Stomach (tissue), 19 donors: ENCODE measurements at places on chromosomes 3 and 15. TPM values are rescaled to one million over a fixed set of nuclear protein-coding genes. Genes with fewer than 3 reads are reported as not detected.

CCRL2 gene
- 1.5 TPM for polyA plus RNA-seq

CHST13 gene
- 0.19 TPM for polyA plus RNA-seq

KCTD6 gene
- polyA plus RNA-seq: 5.9 TPM

GRCh38 chr15:48646331-48646730 lies 822 bp upstream of the FBN1 start:
- no peak for DNase-seq

GRCh38 chr3:193959861-193960260 lies 176.1 kb upstream of the HES1 start:
- no peak for DNase-seq

DNA sequence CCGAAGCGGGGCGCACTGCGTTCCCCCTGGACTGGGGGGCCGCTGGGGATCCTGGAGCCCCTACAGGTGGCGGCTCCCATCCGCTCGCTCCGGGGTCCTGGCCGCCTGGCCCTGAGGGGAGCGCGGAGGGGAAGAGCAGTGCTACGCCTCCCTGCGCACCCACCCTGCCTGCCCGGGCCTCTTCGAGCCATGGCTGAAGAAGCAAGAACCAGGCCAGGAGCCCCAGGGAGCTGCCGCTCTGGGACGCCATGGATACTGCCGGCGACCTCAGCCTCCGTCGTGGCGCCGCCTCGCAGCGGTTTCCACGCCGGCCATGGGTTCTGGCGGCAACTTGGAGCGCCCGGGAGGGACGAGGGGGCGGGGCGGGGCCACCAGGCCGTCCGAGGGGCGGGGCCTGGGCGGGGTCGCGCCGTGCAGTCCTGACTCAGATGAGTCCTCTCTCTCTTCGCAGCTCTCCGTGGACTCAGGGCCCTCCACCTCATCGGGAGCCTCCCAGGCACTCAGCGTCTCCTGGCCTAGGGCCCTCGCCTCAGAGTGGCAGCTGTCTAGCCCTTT lies 50.9 kb downstream of the MYL3 start:
- DNase-seq: peak; percentile 77

SLCO2A1 gene
- 1.9 TPM for polyA plus RNA-seq

DNA sequence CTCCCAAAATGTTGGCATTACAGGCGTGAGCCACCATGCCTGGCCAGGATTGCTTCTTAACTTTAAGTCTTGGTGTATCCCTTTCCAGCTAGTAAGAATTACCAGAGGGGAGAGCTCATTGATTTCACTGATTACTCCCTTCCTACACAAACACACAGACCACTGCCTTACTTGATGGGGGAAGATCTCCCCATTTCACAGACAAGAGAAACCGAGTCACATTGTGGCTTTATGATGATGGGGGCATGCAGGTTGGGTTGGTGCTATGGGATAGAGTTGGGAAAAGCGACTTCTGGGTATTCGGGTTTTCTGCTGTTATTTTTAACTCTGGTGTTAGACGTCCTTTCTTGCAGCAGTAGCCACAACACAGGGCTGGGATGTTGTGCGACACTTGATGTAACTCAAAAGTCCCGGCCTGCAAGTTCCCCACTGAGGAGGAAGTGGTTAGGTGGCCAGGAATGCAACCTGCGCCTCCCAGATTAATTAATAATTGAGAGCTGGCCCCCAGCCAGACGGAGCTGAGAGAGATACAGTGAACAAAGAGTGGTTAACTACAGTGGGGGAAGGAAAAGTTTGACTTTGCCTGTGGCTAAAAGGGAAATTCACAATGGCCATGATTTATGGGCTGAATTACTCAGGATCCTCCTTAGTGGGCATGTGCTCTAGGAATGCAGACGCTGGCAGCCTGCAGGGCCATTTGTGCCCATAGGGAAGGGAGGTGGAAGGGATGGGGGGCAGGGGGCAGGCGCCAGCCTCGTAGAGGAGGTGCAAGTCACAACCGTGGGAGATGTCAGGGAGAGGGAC lies 63.6 kb downstream of the SMAD6 start:
- peak; percentile 95 for DNase-seq

DNA sequence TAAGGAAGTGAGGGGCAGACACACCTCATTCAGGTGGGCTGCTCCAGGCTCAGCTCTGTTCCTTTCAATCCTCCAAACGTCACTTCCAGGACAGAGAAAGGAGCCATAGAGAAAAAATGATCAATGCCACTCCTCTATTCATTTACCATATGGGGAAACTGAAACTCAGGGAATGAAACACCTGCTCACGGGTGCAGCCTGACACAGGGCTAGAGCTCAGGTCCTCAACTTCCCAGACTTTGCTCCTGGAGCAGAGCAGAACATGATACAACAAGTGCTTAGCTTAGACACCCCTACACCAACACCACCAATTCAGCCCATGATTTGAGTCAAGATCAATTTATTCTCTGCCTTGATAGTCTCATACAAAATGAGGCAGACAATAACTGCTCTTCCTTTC lies 58.5 kb upstream of the LPP start:
- no peak for DNase-seq

KIF15 gene
- 3.1 TPM for polyA plus RNA-seq

STAC gene
- polyA plus RNA-seq: 0.45 TPM

DNA sequence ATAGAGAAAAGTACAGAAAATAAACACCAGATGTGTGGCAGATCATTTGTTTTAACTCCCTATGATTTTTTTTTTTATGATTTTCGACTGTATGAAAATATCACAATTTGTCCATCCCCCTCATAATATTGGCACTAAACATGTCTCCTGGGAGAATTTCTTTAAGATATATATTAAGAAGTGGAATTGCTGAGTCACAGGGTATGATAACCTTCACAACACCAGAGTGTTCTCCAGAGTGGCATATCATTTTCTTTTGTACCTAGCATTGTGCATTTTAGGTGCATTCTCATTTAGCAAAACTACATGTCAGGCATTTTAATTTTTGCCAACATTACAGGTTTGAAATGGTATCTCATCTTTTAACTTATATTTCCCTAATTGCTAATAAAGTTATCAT lies 170.9 kb downstream of the FRMD5 start:
- no peak for DNase-seq

DNA sequence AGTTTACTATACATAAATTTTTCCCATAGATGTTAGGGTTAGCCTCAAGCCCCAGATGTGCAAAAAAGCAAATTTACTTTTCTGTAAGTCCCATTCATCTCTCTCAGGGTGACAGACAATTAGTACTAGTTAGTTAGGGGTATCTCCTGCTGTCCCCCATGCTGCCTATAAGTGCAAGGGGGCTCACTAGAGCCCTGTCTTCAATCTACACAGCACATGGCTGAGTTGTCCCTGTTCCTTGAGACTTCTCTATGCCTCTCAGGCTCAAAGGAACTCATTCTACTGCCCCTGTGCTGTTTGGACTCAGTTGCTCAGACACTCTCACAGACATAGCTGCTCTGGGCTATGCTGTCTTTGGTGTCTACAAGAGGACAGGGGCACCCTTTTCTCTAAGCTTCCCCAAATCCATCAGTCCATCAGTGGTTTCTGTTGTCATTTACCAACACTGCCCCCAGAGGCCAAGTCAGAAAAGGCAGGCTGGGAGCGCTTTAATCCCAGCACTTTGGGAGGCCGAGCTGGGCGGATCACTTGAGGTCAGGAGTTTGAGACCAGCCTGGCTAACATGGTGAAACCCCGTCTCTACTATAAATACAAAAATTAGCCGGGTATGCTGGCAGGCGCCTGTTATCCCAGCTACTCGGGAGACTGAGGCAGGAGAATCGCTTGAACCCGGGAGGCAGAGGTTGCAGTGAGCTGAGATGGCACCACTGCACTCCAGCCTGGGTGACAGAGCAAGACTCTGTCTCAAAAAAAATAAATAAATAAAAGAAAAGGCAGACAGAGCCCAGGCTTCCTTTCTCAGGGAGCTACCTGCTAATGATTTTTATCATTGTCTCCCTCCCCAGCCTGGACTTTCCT lies 31.4 kb upstream of the PRTG start:
- peak; percentile 51 for DNase-seq
